ENCODE measurements at places on chromosomes 2 and 18. TPM values are rescaled to one million over a fixed set of nuclear protein-coding genes. Genes with fewer than 3 reads are reported as not detected.

CBLN2 gene
- total RNA-seq, result not detected

DTNB gene
- 3.3 TPM for total RNA-seq

RTP5 gene
- total RNA-seq, result not detected

ARHGEF4 gene
- 7.4 TPM for total RNA-seq

NDUFS1 gene
- 145 TPM for total RNA-seq

RAPH1 gene
- 22.3 TPM for total RNA-seq

MBP gene
- total RNA-seq, result 7.7 TPM

RESP18 gene
- not detected for total RNA-seq

FABP1 gene
- not detected for total RNA-seq

LCT gene
- total RNA-seq, result not detected

LRP2 gene
- total RNA-seq, result not detected

TYMS gene
- total RNA-seq, result 8.3 TPM

MAPK4 gene
- total RNA-seq, result not detected

MROH2A gene
- not detected for total RNA-seq

KRTCAP3 gene
- not detected for total RNA-seq

OSBPL6 gene
- 1.8 TPM for total RNA-seq

C2orf92 gene
- total RNA-seq, result 3.1 TPM

GALNT3 gene
- 5.4 TPM for total RNA-seq

Data from smooth muscle cell of the umbilical artery (primary cell).